ENCODE measurements at places on chromosomes 2 and 18. TPM values are rescaled to one million over a fixed set of nuclear protein-coding genes. Genes with fewer than 3 reads are reported as not detected.

The AMER3 gene
- under 0.01 TPM for total RNA-seq

GRCh38 chr2:70354264-70354949 lies 52.5 kb upstream of the FAM136A start:
- DNase-seq: peak; percentile 88

- DNase-seq: peak; percentile 96
These were observed 22.8 kb upstream of the DAW1 start for GRCh38 chr2:227848586-227848985.

The GYPC gene
- total RNA-seq: 0.51 TPM

The POTEI gene
- total RNA-seq: not detected

DNA sequence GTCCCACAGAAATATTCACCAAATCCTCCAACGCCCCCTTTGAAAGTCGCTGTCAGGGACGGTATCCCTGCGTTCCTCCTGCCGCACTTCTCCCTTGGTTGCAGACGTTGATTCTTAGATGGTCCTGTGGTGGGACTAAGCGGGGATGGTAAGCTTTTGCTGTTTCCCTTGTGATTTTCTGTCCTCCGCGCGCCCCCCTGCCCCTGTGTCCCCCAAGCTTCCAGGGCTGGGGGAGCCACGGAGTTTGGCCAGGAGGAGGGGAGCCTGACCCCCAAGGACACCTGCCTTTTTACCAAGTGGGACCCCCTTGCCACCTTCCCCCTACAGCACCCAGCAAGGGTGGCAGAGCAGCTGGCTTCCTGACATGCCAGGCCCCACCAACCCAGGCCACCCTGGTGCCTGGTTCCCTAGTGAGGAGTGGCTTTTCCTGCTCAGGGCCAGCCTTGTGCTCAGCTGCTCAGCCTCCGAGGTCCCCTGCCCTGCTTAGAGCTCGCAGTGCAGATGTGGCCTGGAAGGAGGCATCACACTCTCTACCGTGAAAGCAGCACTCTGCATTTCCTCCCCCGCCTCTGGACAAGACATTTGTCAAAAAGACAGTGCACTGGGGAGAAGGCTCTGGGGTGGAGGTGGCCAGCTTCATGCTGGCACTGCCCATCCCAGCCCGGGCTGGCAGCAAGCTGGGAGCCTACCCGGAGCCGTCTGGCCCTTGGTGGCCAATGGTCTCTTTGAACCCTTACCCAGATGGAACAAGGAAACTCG lies 49.4 kb downstream of the TWIST2 start:
- DNase-seq: no peak

DNA sequence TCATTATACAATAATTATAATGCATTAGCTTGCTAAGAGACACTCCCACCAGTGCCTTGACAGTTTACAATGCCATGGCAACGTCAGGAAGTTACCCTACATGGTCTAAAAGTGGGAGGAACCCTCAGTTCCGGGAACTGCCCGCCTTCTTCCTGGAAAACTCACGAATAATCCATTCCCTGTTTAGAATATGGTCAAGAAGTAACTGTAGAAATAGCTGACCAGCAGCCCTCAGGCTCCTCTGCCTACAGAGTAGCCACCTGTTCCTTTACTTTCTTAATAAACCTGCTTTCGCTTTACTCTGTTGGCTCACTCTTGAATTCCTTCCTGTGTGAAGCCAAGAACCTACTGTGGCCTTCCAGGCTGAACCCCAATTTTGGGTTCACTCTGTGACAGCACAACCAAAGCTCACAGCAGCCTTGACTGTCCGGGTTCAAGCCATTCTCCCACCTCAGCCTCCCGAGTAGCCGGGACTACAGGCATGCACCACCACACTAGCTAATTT lies 20.0 kb upstream of the PTPN2 start:
- no peak for DNase-seq

DNA sequence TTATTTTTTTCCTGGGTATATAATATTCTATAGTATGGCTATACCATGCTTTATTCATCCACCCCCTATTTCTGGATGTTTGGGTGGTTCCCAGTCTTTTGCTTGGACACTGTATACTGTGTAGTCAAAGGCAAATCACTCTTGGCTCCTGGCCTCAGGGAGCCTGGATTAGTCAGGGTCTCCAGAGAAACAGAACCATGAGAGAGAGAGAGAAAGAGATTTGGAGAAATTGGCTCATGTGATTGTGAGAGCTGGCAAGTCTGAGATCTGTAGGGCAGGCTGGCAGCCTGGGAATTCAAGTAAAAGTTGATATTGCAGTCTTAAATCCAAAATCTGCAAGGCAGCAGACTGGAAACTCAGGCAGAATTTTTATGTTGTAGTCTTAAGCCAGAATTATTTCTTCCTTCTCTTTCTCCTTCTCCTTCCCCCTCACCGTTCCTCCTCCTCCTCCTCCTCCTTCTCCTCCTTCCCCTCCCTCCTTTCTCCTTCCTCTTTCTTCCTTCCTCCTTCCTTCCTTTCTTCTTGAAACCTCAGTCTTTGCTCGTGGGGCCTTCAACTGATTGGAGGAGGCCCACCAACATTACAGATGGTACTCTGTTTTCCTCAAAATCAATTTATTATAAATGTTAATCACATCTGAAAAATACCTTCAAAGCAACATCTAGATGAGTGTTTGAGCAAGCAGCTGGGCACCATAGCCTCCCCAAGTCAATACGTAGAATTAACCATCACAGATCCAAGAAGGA lies 33.0 kb downstream of the CTIF start:
- DNase-seq: no peak

DNA sequence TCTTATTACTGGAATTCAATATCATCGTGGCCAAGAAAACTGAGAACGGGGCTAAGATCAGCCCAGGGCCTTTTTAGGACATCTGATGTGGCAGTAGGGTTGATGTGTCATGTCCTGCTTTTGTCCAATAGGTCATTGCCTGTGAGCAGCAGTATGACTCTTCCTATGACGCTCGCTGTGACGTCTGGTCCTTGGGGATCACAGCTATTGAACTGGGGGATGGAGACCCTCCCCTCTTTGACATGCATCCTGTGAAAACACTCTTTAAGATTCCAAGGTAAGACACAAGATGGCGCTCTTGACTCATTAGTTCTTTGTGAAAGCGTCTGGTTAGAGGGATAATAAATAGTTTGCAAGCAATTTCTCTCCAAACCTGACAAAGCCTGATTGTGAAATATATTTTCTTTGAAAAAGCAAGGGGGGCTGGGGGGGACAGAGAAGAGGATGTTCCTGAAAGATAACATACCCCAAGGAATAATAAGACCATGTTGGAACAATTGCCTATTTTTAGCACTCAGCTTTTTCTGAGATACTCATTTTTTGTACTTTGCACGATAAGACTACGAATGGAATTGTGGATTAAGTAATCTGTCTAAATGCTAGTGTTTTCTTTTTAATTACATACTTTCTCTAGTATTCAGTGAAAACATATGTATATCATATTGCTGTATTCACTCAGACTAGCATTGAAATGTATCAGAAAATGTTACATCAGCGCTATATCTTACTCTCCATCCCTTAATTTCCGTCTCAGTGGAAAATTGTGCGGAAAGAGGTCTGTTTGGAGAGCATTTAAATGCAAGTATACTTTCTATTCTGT lies 58.1 kb downstream of the MYO3B start:
- DNase-seq: peak; percentile 45

GRCh38 chr18:44954257-44954656 lies 273.6 kb downstream of the SETBP1 start:
- DNase-seq: no peak

- no peak for DNase-seq
These were observed 336.3 kb downstream of the AGPS start for GRCh38 chr2:177728920-177729319.

GRCh38 chr2:62197011-62197924 lies 1.4 kb downstream of the B3GNT2 start:
- peak; percentile 12 for DNase-seq

- DNase-seq: peak; percentile 98
These were observed 22.5 kb upstream of the SIGLEC15 start for GRCh38 chr18:45802814-45803492.

GRCh38 chr2:51782921-51783765 lies 751.2 kb upstream of the NRXN1 start:
- peak; percentile 77 for DNase-seq

GRCh38 chr2:54048117-54048785 lies 67.2 kb upstream of the ACYP2 start:
- no peak for DNase-seq

DNA sequence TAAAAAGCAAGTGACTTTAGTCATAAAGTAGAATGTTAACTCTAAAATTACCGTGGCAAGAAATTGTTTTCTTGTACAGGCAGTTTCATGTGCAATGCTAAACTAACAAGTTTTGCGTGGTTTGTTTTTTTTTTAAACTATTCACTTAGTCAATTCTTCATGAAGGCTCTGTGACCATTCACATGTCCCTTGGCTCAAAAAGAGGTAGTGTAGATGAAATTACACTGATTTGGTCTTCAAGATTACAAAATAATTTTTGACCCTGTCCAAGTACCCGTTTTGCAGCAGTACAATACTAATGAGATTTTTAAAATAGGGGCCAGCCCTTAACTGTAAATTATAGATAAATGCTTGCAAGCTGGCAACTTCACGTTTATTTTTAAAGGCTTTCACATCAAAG lies 1.3 kb downstream of the TMEM131 start:
- DNase-seq: no peak

The TTR gene
- not detected for total RNA-seq

GRCh38 chr2:9137379-9138150 lies 69.0 kb upstream of the ASAP2 start:
- DNase-seq: no peak

- no peak for DNase-seq
These were observed 86.6 kb upstream of the EPC2 start for GRCh38 chr2:148557844-148558436.

GRCh38 chr2:51846018-51846417 lies 814.1 kb upstream of the NRXN1 start:
- no peak for DNase-seq

DNA sequence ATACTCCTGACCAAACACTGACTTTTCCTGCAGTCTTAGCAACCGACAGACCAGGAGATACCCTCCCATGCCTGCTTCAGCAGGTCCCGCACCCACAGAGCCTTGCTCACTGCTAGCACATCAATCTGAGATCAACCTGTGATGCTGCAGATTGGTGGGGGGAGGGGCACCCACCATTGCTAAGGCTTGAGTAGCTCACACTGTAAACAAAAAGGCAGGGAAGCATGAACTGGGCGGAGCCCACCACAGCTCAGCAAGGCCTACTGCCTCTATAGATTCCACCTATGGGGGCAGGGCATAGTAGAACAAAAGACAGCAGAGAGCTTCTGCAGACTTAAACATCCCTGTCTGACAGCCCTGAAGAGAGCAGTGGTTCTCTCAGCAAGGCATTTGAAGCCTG lies 109.7 kb downstream of the SP100 start:
- no peak for DNase-seq

DNA sequence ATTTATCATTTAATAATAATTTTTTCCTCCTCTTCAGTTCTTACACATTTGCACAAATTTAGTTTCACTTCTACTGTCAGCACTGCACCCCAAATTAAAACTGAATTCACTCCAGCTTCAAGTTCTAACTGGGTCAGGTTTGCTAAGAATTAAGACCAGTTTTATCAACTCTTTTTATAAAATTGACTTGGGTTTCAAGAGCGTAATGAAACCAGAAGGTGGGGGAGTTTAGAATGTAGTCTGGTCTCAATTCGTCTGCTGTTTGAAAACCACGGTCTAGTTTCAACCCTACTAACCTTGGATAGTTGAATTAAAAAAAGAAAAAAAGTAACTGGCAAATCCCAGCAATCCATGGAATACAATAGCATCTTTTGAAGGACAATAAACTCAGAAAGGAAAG lies 14.3 kb upstream of the CTLA4 start:
- DNase-seq: no peak

The UGT1A3 gene
- not detected for total RNA-seq

DNA sequence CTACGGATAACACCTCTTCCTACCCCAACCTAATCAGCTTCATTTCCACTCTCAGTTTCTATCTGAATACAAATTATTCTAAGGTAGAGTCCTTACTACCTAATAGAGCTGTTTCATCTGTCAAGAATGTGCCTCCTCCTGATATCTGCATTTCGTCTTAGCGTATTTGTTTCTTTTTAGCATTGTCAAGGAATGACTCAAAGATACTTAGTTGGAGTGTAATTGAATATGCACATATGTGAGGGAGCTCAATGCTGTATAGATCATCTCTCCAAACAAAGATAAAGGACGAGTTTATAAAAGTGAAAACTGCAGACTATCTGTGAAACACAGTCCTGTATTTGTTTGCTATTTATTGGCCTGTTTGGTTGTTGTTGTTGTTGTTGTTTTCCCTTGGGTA lies 2059.4 kb upstream of the CELF4 start:
- DNase-seq: peak; percentile 80

The XDH gene
- 6.1 TPM for total RNA-seq

GRCh38 chr2:16461672-16462071 lies 204.0 kb downstream of the CYRIA start:
- no peak for DNase-seq

DNA sequence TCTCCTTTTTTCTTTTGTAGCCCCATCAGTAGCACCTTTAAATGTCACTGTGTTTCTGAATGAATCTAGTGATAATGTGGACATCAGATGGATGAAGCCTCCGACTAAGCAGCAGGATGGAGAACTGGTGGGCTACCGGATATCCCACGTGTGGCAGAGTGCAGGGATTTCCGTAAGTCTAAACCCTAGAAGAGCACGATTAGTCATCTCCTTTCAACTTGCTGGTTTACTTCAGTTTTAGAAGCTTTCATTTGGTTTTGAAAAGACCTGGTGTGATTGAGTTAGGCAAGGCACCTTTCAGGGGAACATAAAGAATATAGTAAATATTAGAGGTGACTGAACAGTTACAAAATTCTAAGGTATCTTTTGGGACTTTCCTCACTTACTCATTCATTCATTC lies 72.2 kb upstream of the TMEM87B start:
- DNase-seq: no peak

The RNU2-63P gene
- 26.9 TPM for total RNA-seq

The SLC40A1 gene
- total RNA-seq: 1.0 TPM

The LRRC30 gene
- total RNA-seq: not detected

The NR4A2 gene
- total RNA-seq: 0.26 TPM

GRCh38 chr2:231425811-231426703 lies 30.5 kb downstream of the B3GNT7 start:
- DNase-seq: no peak

- DNase-seq: no peak
These were observed 40.5 kb upstream of the BMP10 start for GRCh38 chr2:68911709-68912108.

The LIMS2 gene
- not detected for total RNA-seq

The SERPINB3 gene
- 22.4 TPM for total RNA-seq

GRCh38 chr2:237205561-237205971 lies 119.9 kb downstream of the COPS8 start:
- DNase-seq: no peak

GRCh38 chr2:86445436-86445835 lies 4.3 kb downstream of the KDM3A start:
- no peak for DNase-seq

The CYBRD1 gene
- total RNA-seq: 14.5 TPM

All from bronchial epithelial cell (primary cell).